ENCODE measurements at places on chromosomes 16 and 17.

DNA sequence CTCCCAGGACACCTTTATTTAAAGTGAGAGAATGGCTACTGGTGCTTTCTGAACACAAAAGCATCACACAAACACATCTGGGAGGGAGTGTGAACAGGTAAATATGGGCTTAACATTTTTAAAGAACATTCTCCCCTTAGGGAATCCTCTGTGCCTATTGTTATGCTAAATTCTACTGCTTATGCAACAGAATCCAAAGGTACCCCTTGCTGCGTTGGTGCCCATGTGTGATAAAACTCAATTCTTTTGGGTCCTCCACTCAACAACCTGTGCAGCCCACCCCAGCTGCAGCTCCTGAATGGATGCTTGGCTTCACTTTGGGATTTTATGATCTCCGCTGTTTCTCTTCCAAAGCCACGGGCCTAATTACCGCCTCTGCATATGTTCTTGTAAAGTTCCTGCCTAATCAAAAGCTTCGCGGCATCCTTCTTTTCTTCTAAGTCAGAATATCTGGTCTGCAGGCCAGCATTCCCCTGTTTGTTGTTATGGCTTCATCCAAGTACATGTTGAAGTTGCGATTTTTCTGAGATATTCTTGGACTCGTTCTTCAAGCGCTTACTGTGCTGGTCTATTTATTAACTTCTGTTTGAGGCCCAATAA lies 23.9 kb downstream of the RHBDL3 start:
- no peak for DNase-seq

GRCh38 chr17:41553987-41554680 lies 17.7 kb downstream of the KRT9 start:
- no peak for DNase-seq

GRCh38 chr17:4901648-4902344 lies 1.1 kb downstream of the CHRNE start:
- DNase-seq: peak; percentile 46

DNA sequence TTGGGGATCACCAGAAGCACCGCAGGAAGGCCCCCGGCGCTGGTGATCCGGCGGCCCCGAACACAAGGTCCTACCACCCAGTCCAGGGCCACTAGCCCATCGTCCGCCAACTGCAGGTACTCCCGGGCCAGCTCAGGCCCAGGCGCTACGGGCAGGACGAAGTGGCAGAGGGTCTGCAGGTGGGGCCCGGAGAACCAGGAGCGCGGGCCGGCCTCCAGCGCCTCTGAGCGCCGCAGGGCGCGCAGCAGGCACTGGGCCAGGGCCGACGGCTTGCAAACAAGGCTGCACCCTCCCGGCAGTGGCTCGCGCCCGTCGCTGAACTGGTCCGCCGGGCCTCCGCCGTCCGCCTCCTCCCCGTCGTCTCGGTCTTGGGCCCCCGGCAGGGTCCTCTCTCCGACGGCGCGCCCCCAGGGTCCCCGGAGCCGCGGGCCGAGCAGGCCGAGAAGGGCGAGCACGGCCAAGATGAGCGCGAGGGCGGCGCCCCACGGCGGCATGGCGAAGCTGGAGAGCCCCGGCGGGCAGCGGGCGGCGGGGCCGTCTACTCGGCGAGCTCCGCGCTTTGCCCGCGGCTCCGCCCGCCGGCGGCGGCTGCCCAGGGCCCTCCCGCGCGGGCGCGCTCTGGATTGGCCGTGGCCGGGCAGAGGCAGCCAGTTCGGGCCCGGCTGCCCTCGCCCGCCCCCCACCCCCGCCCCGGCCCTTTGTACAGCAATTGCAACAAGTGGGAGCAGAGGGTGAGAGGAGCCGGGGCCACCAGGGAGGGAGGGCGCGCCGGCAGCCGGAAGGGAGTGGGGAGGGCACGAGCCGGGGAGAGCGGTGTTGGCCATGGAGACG lies at the start of gene ABHD15:
Gene ABHD15 (minus strand): TSS at position 565 of the 831 bp plus-strand sequence. CDS start 71 bp downstream, at position 494.
- DNase-seq: peak; percentile 56

DNA sequence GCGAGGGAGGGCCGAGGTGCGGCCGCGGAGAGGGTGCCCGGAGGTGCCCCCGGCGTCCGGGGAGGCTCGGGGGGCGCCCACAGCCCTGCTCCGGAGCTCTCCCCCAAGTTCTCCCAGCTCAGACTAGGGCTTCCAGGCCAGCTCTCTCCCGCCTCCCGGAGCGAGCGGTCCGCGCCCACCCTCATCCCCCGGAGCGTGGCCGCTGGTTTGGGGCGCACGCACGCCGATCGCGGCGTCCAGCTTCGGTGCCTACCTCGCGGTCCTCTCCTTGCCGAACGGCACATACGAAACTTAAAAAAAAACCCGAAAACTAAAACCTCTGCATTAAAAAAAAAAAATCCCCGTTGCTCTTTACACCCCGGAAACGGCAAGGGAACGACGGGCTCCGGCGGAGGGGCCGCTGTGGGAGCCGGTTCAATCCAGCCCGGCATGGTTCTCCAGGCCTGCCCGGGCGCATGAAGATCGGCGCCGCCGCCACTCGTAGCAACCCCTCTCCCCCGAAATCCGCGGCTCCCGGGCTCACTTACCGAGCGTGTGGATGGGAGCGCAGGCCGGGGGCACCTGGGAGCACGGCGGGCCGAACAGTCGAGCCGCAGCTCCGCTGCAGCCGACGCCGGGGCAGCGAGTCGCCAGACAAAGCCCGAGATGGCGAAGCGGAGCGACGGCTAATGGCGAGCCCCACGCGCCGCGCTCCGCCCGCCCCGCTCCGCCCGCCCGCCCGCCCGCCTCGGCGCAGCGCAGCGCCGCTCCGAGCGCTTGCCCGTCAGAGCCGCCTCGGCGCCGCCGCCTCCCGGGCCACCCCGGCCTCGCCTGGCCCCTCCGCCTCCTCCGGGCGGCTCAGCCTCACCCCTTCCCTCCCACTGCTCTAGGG lies 973 bp upstream of the UBTF start:
- peak; percentile 39 for DNase-seq

DNA sequence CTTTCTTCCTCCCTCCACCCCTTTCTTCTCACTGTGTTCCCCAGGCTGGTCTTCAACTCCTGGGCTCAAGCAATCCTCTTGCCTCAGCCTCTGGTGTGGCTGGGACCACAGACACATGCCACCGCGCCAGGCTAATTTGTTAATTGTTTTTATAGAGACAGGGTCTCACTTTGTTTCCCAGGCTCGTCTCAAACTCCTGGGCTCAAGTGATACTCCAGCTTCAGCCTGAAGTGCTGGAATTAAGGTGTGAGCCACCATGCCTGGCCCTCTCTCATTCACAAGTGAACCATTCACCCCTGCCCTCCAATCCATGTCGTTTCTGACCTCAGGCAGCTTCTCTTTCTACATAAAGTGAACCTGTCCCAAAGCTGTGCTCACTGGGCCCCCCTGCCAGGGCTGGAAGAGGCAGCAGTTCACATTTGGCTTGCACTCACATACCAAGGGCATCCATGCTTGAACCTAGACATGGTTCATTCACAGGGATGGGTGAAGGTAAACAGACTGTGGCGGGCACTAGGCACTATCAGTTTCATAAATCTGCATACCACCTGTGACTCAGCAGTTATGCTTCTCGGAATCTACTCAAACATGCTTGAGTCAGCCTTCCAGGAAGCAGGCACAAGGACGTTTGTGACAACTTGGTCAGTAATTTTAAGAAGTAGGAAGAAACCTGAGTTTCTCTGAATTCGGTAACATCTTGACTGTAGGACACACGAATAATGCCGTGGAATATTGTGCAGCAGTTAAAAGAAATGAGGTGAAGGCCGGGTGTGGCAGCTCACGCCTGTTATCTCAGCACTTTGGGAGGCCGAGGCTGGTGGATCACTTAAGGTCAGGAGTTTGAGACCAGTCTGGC lies 6.0 kb upstream of the RNF213 start:
- peak; percentile 79 for DNase-seq

DNA sequence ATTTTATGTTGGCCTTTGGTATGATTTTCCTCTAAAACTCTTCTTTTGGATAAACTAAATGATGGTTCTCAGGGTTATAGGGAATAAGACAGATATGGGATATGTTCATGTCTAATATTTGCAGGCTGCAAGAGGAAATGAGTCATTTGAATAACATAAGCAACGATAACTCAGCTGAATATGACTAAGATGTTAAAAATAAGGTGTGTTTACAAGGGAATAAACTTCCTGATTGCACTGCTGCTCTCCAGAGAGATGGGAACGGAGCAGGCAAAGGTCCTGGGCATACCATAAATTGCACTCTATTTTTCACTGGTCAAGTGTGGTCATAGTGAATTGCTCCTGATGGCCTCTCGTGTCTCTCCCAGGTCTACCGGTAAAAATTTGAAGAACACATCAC lies 666.2 kb downstream of the TOX3 start:
- DNase-seq: no peak
